Stimulated activated CD4-positive, alpha-beta T cell treated with anti-CD3 and anti-CD28 coated beads, Interleukin-15, amount 100 ng/mL, for 24 hours (primary cell): ENCODE measurements at places on chromosomes 5 and 9.

DNA sequence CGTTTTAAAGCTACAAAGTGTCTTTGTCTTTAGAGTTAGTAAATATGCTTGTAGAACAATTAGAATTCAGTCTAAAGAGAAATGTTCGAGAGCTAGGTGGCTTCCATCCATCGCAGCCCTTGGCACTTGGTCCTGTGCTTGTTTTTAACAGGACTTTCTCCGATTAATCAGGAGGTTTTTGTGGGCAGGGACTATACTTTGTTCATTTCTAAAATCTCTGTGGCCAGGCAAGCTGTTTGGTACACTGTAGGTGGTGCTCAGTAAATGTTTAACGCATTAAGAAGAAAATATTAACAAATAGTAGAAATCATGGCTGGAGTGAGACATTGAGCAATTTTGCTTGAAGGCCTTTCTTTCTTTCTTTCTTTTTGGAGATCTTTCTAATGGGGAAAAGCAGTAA is 20.8 kb downstream of the AGXT2 start:
- no peak for DNase-seq

GRCh38 chr9:107929443-107929842 is 439.9 kb upstream of the KLF4 start:
- no peak for DNase-seq

DNA sequence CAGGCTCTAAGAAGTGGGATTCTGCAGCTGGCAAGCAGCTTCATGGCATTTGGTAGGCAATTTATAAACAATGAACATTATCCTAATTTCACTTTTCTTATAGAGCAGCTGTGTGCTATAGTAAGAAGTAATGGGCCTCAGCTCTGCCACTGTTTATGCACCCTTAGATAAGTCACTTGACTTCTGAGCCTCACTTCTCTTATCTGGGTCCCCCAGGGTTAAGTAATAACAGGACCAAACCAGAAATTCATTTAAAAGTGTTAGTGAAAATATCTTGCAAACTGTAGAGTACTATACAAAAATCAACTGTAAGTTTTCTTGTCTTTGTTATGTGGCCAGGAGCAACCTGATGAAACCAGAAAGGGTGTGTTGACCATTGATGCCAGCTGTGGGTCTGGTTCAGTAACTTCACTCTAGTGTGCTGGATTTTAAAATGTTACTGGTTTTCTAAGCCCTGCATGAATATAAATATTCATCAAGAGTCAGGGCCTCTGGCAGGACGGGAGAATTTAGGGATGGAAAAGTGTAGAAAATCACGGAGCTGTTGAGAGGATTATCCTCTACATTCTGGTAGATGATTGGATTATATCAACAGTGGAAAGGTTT is 24.2 kb downstream of the TNFAIP8 start:
- no peak for DNase-seq

DNA sequence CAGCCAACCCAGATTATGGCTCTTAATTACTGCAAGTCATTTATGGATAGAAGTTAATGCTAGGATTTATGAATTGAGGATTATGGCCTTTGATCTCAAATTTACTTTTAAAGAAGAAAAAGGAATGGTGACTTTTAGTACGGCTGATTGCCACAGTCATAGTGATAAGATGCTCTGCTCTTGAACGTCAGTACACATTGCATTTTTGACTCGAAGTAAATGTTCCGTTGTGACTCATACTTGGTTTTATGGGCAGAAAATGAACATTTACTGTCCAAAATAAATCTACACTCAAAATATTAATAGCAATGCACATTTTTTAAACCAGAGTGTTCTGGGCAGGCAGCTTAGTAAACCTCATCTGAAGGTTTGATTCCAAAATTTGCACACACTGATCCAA is 830 bp downstream of the ADAMTSL1 start:
- DNase-seq, result no peak

DNA sequence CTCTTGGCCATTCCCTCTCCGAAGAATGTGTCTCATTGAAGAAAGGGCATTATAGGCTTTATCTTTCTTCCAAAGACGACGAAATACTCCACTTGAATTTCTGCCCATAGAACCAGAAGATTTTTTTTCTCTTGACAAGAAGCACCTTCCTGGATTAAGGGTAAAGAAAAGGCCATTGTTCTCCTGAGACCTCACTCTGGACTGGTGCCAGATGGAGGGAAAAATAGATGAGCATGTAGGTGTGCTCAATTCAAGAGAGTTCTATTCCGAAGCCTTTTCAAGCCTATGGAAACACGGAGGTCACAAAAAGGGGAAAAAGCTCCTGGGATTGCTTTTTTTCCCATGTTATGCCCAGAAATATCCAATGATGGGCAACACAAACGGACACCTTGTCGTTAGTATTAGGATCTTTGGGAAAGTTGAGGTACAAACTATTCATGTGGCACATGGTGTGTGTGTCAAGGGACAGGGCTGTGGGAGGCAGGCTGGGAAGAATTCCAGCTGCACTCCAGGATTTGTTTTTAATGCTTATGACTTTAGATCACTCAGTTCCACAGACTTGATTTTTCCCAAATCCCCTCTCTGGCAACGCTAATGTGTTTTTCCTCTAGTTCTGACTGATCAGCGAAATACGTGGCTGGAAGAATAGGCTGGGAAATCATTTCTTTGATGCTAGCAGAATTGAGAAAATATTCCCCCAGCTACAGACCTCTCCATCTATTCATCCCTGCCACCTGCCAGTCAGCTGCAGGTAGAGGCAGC is 89.9 kb downstream of the SIL1 start:
- no peak for DNase-seq

GRCh38 chr9:1267141-1267570 is 217.0 kb downstream of the DMRT2 start:
- DNase-seq, result no peak

DNA sequence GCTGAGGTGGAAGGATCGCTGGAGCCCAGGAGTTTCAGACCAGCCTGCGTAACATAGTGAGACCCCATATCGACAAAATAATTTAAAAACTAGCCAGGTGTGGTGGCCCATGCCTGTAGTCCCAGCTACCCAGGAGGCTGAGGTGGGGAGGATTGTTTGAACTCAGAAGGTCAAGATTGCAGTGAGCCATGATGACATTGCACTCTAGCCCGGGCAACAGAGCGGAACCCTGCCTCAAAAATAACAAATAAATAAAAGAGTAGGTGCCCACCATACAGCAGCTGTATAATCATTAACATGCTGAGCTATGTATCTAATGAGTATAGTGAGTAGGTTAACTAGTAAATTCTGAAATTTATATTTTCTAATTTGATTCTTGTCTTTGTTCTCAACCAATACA is 11.0 kb upstream of the ATP6V0E1 start:
- no peak for DNase-seq

- DNase-seq, result no peak
These were observed 120.5 kb upstream of the BOD1 start for GRCh38 chr5:173736923-173737412.

GRCh38 chr5:31231177-31231838 is 37.8 kb downstream of the CDH6 start:
- DNase-seq, result no peak

DNA sequence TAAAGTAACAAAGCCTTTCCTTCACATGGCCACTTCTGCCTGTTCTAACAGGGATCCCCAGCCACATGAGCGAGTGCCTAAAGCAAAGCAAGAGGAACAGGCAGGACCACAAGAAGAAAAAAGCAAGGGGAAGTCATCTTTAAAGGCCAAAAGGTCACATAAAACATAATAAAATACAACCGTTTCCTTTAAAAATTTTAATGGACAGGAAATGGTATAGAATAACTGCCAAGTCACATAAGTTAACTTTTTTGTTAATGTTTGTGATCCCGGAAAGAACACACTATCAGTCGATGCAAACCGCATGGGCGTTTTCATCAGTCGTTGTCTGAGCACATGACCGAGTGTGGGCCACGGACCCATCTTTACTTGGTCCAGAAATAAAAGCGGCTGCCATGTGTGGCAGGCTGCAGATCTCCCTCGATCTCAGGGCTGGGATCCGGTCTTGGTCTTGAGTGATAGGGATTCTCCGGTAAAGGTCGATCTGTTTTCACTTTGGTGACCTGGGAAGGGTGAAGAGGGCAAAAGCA is 15.6 kb downstream of the NDUFA8 start:
- DNase-seq, result no peak

GRCh38 chr5:9174446-9174845 is 371.4 kb downstream of the SEMA5A start:
- DNase-seq, result no peak

- no peak for DNase-seq
These were observed 97.3 kb downstream of the MRPL36 start for GRCh38 chr5:1702318-1702717.

DNA sequence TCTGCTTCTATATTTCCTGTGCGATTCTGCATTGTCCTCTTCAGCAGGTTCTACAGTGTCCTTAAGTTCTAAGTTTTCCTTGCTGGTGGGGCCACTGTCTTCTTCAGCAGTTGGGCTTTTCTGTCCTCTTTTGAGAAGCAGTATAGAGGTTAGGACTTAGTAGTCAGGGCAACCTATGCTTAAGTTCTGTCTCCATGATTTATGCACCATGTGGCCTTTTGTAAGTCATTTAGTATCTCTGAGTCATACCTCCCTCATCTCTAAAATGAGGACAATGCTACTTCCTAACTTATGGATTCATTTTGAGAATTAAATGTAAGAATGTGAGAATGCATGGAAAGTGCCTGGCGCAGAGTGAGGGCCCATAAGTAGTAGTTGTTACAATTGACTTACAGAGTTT is 46.8 kb downstream of the GRIN3A start:
- DNase-seq, result no peak

- DNase-seq, result no peak
These were observed 35.3 kb upstream of the PRRC2B start for GRCh38 chr9:131358556-131358955.

DNA sequence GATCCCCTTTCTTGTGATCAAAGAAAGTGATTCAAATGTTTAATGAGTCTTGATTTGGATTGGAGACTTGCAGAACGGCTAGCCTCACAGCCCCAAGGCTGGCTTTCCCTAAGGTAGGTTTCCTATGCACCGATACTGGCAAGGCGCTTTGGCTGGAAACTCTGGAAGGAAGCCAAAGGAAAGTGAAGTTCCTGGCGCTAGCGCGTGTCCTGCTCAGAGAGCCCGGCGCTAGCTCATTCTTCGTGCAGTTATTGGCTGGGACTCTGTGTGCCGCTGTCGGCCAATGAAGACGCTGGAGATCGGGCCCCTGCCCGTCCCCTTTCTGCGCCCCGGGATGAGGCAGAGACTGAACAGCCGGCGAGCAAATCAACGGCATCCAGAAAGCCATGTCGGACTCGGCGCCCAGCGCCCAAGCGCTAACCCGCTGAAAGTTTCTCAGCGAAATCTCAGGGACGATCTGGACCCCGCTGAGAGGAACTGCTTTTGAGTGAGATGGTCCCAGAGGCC is at the start of gene PCDHGC3:
PCDHGC3 (plus strand) TSS at position 342 of the 507 bp plus-strand sequence; CDS start at position 493, 151 bp downstream.
- peak; percentile 78 for DNase-seq

DNA sequence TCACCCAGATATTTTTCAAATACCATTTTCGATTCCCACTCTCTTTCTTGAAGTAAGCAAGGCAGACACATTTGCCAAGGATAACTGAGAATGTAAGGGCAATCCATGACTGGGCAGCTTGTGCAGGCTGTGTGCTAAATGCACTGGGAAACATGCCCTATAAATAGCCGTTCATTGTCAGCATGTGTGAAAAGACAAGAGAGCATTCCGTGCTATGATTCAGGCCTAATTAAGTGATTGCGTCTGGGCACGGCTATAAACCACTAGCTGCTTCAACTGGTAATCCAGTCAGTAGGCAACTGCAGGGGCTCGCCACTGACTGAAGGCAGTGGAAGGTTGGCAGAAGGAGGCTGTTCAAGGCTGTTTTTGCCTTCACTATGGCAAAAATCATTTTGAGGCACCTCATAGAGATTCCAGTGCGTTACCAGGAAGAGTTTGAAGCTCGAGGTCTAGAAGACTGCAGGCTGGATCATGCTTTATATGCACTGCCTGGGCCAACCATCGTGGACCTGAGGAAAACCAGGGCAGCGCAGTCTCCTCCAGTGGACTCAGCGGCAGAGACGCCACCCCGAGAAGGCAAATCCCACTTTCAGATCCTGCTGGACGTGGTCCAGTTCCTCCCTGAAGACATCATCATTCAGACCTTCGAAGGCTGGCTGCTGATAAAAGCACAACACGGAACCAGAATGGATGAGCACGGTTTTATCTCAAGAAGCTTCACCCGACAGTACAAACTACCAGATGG is at the start of gene HSPB3:
HSPB3 (plus strand) TSS at position 287 of the 745 bp plus-strand sequence; CDS start at position 378, 91 bp downstream.
- DNase-seq, result no peak

DNA sequence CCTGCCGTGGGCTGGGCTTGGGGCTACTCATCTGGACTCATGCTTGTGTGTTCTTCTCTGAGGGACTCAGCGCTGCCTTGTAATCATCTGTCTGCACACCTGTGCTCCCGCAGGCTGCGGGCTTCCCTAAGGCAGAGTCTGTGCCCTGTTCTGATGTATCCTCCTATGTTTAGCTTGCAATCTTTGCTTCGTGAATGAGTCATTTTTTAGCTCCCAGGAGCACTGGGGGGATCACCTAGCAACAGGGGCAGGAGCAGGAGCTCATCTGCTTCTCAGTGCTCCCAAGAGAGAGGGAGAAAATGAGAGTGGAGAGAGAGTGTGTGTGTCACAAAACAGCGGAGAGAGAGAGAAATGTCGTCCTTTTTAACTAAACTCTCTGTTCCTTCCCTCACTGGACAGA is 202.4 kb upstream of the ZNF618 start:
- DNase-seq, result no peak

DNA sequence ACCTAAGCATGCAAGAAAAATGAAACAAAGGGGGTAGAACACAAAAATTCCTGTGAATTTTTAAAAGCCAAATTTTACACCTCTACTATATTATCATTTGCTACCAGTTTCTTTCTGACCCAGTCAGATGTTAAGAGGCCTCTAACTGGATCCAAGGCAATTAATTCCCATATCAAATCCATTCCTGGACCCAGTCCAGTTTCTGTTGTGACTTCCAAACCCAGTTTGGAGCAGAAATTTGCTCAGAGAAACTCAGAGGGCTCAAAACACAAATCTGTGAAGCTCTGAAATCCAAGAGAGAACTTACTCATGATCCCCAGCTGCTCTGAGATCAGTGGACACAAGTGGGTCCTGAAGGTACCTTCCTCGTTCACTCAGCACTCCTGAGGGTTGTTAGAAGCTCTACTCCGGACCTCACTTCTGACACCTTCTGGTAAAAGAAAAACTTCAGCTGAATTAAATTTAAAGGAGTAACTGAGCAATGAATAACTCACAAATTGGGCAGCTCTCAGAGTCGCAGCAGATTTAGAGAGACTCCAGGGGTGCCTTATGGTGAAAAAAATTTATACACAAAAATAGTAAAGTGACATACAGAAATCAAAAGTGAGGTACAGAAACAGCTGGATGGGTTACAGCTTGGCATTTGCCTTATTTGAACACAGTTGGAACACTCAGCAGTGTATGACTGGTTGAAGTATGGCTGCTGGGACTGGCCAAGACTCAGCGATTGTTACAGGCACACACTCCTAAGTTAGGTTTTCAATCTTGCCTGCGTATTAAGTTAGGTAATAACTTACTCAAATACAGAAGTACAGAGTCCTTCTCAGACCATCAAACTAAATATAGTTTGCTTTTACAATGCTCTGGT is 32.4 kb downstream of the INSL4 start:
- no peak for DNase-seq
